ENCODE measurements at places on chromosomes 13 and 19.
A peak's percentile ranks its signal among the peaks of the same experiment; 100 is the strongest.

- DNase-seq = no peak
Observed at GRCh38 chr19:33323093-33323820, 20.9 kb upstream of the CEBPA start.

DNA sequence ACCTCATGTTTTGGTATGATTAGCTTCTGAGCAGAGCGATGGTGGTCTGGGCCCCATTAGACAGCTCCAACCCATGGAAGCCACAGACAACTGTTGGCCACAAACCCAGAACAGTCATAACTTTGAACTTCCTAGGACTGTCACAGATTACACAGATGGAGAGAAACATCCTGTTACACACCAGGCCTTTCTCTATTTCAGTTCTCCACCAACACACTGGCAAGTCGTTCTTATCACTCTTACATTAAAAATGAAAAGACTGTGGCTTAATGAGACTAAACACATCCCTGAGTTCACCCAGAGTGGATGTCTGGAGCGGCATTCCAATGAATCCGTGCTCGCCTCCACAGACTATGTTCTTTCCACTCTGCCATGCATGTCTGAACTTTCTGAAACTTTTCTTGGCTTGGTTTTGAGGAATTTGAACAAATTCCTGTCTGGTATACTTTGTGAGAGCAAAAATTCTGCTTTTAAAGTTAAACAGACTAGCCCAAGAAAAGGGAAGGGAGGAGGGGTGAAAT lies 109.1 kb downstream of the NALCN start:
- no peak for DNase-seq

DNA sequence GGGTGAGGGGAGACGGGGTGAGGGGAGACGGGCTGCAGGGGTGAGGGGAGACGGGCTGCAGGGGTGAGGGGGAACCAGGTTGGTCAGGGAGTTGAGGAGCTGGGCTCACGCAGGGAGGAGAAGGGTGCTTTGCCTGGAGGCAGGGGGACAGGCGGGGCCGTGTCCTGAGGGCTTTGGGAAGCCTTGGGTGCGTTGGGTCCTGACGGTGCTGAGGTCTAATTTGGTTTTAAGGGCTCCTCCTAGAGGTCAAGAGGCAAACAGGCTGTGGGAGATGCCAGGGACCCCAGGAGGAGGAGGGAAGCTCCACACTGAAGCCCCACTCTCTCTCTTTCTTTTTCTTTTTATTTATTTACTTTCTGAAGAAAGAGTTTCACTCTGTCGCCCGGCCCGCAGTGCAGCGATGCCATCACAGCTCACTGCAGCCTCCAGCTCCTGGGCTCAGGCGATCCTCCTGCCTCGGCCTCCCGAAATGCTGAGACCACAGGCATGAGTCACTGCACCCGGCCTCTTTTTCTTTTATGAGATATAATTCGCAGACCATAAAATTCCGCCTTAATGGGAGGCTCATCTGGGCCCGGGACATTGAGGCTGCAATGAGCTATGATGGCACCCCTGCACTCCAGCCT lies 9.3 kb upstream of the MISP start:
- no peak for DNase-seq

DNA sequence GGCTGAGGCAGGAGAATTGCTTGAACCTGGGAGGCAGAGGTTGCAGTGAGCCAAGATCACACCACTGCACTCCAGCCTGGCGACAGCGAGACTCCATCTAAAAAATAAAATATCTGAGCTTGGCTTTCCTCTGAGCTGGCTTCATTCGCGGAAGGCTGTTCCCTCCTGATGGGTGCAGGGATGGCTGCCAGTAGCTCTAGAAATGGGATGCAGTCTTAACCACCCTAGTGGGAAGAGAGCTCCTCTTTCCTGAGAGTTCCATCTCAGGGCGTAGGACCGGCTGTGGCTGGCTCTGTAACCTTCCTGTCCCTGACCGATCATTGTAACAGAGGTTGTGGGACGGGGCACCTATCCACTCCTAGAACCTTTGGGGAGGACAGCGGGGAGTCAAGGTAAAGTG lies 32.4 kb downstream of the PPP1R37 start:
- no peak for DNase-seq

GRCh38 chr19:57682226-57682766 lies 519 bp downstream of the ZNF551 start:
- no peak for DNase-seq

GRCh38 chr19:48487544-48487943 lies 18.4 kb downstream of the CYTH2 start:
- DNase-seq = no peak

GRCh38 chr19:19170053-19170872 lies at the start of gene MEF2B:
Gene MEF2B, minus strand, starts transcription at chr19:19170263. Its CDS starts 19,528 bp downstream, at chr19:19150735.
- peak; percentile 43 for DNase-seq

GRCh38 chr13:42986176-42986574 lies 5.9 kb downstream of the EPSTI1 start:
- DNase-seq = no peak

- DNase-seq = no peak
Observed at GRCh38 chr13:26680123-26680450, 80.5 kb downstream of the GPR12 start.

GRCh38 chr19:46611776-46612175 lies 10.6 kb downstream of the CALM3 start:
- DNase-seq = no peak

GRCh38 chr13:106581225-106581624 lies 13.3 kb upstream of the ARGLU1 start:
- no peak for DNase-seq

DNA sequence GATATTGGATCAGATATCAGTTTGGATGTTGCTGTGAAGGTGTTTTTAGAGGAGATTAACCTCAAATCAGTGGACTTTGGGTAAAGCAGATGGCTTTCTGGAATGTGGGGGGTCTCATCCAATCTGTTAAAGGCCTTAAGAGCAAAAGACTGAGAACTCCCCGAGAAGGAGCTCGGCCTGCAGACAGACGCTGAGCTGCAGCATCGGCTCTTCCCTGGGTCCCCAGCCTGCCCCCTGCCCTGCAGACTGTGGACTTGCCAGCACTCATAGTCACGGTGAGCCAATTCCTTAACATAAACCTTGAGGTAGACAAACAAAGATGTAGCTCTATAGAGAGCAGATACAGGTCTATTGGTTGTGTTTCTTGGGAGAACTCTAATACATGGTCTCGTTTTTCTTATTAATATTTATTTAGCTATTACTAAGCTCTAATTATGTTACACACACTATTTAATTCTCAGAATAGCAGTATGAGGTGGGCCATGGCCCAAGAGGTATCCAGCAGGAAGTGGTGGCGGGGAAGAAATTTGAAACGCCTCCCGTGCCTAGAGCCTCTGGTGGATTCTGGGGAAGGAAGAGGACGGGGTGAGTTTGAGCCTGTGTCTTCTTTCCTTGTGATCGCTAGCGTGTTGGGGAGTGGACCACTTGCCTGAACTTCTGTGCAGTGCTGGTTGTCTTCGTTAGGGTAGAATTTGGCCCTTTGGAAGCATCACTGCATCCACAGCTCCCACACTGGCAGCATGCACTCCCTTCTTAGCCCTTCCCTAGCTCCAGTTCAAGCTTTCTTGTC lies 305.3 kb downstream of the TEX29 start:
- DNase-seq = no peak

GRCh38 chr19:27764186-27764804 lies 1448.7 kb downstream of the UQCRFS1 start:
- DNase-seq = no peak

GRCh38 chr13:59391696-59392095 lies 772.0 kb downstream of the DIAPH3 start:
- DNase-seq = no peak

DNA sequence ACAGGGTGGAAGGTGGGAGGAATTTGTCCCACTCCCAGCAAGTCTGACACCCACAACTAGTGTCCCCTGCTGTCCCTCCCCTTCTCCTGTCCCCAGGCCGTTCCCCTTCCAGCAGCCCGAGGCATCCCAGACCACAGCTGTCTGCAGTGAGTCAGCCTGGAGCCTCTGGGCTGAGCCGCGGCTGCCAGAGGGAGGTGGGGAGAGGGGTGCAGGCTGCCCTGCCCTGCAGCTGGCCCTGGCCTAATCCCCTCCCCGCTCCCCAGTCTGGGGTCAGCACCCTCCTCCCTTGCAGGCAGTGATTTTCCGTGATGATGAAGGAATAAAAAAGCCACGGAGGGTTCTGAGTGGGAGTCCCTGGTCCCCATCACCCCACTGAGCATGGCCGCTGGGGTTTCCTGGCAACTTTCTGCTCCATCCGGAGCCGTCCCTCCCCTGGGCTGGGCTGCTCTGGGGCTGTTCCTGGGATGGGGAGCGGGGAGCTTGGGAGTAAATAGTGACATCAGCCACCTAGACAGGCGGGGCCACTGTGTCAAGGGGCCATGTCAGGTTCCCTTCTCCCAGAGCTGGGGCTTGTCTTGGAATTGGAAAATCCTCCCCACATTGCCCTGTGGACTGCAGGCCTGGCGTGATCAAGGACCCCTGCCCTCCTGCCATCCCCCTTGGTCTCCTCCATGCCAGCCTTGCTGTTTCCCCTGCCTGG lies 16.8 kb downstream of the SPC24 start:
- DNase-seq = no peak

DNA sequence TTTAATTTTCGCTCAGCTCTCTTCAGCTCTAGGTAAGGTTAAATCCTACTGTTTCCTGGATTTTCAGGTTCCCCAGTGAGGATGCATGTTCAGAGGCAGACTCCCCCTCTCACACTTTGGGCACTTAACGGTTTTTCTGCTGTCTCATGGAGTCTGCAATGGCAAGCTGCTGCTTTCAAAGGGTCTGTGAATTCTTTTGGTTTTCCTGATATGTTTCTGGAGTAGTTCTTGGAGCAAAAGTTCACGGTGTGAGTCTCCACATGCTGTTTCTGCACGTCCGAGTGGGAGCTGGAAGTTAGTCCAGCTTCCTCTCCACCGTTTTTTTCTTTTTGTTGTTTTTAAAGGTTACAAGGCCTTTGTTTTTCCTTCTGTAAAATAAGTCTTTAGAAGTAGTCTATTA lies 35.4 kb downstream of the DNAJC15 start:
- no peak for DNase-seq

GRCh38 chr13:21583478-21583877 lies 20.5 kb downstream of the MICU2 start:
- no peak for DNase-seq

- DNase-seq = no peak
Observed at GRCh38 chr19:3094601-3095440, 659 bp downstream of the GNA11 start.

DNA sequence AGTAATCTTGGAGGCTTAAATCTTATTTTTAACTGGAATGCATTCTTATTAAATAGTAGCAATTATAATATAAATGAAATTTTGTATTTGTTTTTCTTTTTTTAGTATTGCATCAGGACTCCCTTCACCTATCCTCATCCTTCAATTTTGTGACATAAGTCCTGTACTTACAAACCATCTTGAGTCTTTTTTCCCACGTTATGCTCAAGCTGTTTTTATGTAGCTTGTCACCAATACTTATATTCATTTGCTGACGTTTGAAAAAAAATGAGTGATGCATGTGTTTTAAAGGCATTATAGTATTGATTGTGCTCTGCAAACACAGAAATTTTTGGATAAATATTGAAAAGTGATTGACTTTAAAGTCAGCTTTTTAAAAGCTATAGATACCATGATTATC lies 888 bp downstream of the GPR18 start:
- no peak for DNase-seq

GRCh38 chr13:22487932-22488331 lies 692.8 kb upstream of the SGCG start:
- no peak for DNase-seq

DNA sequence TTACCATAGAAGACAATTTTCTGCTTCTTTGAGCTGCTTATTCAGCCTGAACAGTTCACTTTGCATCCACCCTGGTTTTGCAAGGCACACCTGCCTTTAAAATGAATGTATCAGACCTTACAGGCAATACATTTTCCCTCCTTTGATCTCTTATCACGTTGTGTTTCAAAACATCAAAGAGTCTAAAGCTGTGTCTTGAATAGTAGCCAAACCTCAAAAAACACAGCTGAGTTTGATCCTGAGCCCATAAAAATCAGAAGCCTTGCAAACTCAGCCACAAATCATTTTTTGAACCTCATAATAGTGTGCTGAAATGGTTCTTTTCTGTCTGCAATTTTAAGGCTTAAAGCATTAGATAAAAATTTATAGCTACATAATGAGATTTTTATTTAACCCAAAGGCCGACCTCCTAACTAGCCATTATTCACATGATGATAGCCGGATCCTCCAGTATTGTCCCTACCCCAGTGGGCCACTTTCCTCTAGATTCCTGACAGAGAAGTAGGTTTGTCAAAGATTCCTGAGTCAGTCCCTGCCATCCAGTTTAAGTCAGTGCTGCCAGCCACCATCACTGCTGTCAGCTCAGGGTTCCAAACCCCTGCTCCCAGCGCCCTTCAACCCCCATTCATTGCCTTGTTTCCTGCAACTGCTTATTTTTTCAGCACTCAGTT lies 71.8 kb downstream of the CAB39L start:
- no peak for DNase-seq

GRCh38 chr13:97727991-97728390 lies 225.5 kb upstream of the IPO5 start:
- DNase-seq = no peak

- DNase-seq = no peak
Observed at GRCh38 chr13:49624229-49624628, 4.1 kb upstream of the ARL11 start.

DNA sequence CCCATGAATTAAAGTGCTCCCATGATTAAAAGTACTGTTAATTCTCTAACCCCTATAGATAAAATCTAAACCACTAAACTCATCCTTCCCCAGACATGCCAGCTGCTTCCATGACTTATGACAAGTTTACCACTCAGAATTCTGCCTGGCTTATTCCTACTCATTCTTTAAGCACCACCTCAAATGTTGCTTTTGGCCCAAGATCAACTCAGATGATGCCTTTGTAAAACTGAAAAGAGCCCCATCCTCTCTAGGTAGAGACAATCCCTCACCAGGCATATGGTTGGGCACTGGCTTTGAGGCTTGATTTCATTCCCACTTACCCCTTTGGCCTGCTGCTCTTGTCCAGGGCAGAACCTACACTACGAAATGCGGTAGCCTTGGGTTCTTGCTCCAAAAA lies 250.0 kb downstream of the DNAJC15 start:
- DNase-seq = no peak

DNA sequence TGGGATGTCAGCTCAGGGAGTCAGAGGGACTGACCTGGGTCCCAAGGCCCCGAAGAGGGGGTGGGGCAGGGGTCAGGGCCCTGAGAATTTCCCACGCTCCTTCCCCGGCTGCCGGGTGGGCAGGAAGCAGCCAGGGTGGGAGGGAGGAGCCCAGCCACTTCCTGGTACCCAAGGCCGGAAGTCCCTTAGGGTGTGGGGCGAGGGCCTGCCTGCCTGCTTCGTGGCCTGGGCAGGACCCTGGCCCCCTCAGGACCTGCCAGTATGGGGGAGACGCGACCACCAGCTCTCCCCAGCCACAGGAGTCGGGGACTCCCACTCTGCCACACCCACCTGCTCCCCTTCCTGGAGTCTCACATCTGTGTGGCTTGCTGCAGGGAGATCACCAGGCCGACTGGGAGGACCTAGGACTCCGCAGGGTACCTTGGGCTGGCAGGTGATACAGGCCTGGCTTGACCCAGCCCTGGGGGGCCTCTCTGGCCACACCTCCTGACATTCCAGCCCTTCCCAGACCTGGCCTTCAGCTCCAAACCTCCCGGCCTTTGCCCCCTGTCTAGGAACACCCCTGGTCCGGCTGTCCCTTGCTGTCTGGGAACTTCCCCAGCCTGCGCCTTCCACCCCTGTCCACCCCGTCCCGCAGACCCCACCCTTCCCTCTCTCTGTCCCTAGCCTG lies 9.8 kb upstream of the CIRBP start:
- no peak for DNase-seq

- peak; percentile 48 for DNase-seq
Observed at GRCh38 chr19:13093407-13094105, 9.1 kb downstream of the LYL1 start.
